ENCODE measurements at places on chromosomes 4 and X.

DNA sequence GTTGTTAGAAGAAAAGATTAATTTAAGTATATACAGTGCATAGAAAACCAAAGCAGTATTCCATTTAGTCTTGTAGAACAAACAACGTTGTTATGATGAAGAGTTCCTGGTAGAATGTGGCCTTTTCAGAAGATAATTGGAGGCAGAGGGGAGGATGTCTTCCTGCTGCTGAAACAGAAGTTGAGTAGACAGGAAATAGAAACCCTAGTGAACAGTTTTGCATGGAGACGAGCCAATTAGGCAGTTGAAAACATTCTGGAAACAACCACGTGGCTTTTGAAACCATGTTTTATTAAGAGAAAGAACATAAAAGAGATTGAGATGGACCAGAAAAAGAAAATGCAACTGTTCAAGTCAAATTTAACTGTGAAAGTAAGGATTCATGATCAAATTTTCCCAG lies 325.2 kb downstream of the CAMK2D start:
- no peak for DNase-seq

DNA sequence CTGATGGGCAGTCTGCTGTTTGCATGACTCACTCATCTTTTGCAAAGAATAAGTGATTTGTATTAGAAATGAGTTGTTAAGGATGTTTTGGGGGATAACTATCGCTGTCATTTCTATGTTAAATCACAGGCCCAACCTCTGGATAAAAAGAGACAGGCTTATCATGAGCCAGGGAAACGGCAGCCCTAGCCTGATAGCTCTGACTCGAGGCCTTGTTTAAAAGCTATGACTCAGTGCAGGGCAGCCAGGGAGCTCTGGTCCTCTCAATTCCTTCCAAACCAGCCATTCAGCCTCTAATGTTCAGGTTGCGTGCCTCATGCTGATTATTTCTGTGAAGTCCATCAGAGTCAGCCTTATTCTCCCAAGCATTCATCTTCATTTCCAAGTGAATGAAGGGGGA lies 305.9 kb upstream of the HAND2 start:
- DNase-seq: no peak

DNA sequence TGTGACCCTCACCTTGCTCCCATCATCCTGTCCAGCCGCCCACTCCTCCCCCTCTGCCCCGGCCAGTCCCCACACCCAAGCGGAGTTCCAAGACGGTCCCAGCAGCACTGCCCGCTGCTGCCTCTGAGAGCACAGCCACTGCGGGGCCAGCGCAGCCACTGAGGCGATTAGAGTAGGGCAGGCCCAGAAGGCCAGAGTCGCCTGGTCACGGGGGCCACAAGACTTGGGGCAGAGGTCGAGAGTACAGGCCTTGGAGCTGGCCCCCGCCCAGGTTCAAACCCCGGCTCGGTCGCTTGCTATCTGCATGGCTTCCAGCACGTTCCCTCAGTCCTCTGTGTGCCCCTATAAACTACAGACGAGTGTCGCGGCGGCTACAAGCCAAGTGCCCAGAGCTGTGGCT lies 53.2 kb upstream of the ADRA2C start:
- DNase-seq: no peak

- no peak for DNase-seq
Observed at GRCh38 chr4:67152976-67153375, 392.3 kb downstream of the CENPC start.

GRCh38 chrX:22081475-22082092 lies 49.5 kb downstream of the PHEX start:
- DNase-seq: peak; percentile 5

- no peak for DNase-seq
Observed at GRCh38 chr4:38931125-38931524, 63.5 kb downstream of the FAM114A1 start.

- no peak for DNase-seq
Observed at GRCh38 chr4:1376391-1376840, 29.4 kb downstream of the UVSSA start.

DNA sequence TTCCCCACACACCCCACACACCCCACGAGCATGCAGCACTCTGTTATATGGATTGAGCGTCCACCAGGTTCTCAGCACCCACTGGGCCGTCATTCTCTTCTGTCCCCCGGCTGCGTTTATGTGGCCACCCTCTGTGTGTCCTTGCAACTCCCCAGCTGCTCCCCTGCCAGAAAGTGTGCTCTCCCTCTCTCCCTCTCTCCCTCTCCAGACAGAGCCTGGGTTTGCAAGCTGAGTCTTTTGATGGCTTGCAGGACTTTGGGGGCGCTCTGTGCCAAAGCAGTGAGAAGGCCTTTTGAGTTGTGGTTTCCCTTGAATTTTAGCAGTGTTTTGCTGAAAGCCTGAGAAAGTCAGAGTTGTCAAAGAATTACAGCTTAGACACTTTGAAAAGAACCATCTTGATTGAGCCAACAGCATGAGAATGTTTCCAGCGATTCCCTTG lies 173.5 kb downstream of the DCLK2 start:
- no peak for DNase-seq

DNA sequence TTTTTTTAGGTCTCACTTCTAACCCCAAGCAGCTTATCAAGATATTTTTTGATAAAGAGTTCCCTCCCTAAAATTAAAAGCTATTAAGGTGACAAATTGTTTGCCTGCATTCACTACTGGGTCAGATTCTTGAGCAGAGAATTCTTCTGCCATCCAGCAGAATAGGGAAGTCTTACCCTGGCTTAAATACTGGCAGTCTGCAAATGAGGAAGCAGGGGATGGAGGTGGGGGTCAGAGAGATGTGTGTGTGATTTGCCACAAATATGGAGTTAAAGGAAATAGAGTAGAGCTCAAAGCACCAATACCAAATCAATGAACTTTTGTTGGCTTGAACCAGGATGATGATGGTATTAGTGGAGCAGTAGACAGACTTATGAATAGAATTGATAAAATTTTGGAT lies 122.2 kb downstream of the ANXA5 start:
- DNase-seq: no peak

- no peak for DNase-seq
Observed at GRCh38 chr4:113806850-113807249, 45.3 kb upstream of the CAMK2D start.
